ENCODE measurements at places on chromosomes 7 and 10.

GRCh38 chr7:6315746-6316145 lies 43.3 kb upstream of the CYTH3 start:
- DNase-seq = no peak

GRCh38 chr7:70679661-70680060 lies 452.3 kb upstream of the GALNT17 start:
- DNase-seq = no peak

DNA sequence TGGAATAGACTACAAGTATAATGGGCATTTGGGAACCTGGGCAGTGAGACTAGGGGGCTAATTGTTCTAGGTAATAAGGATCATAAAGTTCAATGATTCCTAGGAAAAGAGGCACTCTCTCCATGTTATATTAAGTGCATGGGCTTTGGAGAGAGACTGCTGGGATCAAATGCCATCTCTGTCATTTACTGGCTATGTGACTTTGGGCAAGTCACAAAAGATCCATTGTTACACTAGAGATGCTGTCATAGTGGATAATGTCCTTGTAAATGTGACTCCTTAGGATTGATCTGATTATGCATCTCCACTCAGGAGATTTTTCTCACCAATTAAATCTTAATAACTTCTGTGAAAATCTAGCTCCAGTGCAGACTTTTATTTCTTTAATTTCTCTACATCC lies 156.3 kb upstream of the CACNA2D1 start:
- DNase-seq = no peak

DNA sequence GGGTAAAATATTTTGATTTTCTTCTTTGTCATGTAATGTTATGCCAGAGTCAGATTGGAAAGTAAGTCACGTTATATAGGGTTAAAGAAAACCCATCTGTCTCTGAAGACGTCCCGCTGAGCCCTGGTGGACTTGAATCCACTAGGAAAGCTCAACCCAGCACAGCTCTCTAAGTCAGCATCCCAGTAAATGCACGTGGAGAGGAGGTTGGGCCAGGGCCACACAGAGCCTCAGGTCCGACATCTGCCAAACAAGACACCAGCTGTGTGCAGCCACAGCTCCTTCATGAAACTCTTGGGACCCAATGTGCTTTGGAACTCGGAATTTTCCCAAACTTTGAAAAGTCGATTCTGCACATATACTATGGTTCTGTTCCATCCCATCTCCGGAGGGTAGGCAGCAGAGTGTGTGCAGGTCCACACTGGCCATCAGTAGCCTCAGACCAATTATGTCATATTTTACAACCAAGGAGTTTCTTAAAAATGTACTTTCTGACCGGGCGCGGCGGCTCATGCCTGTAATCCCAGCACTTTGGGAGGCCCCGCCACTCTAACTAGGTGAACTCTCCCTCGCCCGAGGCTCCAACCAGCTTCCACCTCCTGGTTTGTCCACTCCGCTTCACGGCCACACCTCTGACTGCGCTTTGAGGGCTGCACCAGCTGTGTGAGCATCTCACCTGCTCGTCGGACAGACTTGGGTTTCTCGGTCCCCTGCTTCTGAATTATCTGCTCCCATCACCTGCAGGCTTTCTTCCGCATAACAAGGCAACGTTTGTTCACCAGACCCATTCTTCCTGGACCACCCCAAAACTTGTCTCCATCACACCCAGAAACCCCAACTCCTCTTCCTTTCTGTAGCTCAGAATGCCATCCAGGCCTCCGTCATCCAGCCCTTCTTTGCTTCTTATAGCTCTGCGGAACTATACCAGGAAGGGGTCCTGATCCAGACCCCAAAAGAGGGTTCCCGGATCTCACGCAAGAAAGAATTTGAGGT lies 29.7 kb upstream of the DNAJB6 start:
- no peak for DNase-seq

DNA sequence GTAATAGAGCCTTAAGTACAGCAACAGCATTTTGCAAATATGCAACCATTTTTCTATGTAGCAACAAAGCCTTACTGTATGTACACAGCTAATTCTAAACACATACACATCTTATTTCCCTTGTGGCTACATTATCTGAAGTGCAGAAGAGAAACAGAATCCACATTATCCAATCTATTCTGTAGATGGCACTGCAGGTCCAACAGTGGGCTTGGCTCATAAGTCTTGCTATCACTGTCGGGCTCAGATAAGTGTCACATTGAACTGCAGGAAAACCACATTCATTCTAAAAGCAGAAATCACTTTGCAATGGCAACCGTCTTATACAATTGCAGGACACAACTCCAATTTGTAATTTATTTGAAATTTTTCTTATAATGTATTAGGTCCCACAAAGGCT lies 109.8 kb upstream of the NOBOX start:
- no peak for DNase-seq

- no peak for DNase-seq
These were observed 12.6 kb downstream of the CASP7 start for GRCh38 chr10:113692271-113692670.

- DNase-seq = no peak
These were observed 21.4 kb downstream of the C10orf120 start for GRCh38 chr10:122678266-122678665.

- DNase-seq = no peak
These were observed 55.8 kb downstream of the CLRN3 start for GRCh38 chr10:127836966-127837365.

GRCh38 chr7:94406696-94407095 lies 12.0 kb downstream of the COL1A2 start:
- no peak for DNase-seq

DNA sequence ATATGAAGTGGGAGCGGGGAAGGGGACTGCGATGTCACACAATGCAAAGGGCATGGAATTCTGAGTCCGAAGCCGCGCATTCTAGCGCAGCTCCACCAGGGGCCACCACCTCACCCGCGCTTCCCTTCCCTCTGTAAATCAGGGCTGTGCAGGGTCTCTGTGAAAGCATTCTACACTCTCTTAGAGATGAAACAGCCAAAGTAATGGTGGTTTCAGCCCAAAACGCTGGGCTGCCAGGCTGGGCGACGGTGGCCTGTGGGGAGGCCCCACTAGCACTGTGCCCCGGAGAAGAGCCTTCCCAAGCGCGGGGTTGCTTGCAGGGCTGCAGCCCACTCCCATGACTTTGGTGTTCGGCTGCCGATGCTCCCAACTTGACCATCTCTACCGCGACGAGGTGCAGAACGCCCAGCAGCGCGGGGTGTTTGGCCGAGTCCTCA lies 11.4 kb downstream of the ATG9B start:
- no peak for DNase-seq

- DNase-seq = no peak
These were observed 358.7 kb downstream of the PHF14 start for GRCh38 chr7:11332186-11332864.

DNA sequence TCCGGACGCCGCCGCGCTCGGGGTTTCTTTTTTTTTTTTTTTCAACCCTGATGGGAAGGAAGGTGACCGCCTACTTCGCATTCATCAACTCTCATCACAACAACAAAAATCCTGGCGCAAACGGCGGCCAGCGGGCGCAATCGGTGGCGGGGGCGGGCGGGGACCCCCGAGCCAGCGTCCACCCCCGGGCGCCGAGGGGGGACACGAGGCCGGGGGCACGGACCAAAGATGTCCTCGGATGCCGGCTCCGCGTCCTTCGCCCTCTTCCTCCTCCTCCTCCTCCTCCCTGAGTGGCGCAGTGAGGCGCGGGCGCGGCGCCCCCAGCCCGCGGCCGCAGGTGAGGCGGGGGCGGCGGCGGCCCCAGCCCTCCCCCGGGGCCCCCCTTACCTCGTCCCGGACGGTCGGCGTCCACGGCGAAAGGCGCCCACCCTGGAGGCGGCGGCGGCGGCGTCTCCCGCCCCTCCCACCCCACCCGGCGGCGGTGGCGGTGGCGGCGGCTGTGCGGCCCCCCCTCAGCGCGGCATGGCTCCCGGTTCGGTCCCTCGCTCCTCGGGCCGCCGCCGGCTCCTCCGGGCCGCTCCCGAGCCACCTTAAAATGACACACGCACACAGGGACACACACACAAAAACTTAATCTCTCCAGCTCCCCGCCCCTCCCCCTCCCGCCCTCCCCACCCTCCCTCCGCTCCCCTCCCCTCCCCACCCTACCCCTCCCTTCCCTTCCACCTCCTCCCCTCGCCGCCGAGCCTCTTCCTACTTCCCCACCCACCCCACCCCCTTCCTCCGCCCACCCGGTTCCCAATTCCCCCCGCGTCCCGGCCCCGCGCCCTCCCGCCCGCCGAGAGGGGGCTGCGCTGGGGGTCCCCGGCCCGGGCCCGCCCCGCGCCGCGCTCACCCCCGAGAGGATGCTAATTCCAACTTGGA lies at the start of gene CTBP2:
Gene CTBP2, minus strand, starts transcription at position 632 of the 924 bp plus-strand sequence.
- DNase-seq = no peak

- no peak for DNase-seq
These were observed 349.7 kb downstream of the KIF20B start for GRCh38 chr10:90051053-90051452.

DNA sequence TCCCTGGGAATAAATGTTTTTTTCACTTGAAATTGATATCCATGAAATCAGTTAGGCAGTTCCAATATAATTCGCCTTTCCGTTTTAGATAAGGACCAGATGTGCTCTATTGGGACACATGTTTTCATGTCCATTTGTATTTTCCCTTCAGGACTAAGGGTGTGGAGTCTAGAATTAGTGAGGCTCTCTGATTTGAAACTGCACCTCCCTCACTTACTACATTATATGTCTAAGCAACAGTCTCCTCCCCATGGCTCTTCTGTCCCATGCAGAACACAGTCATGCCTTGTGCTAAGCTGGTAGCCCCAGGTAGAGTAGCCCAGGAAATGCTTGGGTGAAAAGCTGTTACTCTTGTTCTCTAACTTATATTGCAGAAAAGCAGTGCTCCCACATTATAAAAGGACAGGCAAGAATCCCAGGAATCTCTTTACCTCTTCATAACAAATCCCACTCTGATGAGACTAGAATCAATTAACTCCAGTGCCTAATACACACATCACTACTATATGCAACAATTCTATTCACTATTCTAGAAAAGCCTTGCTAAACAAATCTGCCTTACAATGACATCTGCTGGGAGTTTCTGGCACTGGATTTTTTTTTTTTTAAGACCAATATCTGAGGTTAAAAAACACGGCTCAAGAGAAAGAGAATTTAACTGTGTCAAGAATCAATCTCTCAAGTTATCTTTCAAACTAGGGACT lies 293.9 kb downstream of the SNX13 start:
- no peak for DNase-seq

- no peak for DNase-seq
These were observed 682.8 kb downstream of the MAGI2 start for GRCh38 chr7:78770422-78771410.

DNA sequence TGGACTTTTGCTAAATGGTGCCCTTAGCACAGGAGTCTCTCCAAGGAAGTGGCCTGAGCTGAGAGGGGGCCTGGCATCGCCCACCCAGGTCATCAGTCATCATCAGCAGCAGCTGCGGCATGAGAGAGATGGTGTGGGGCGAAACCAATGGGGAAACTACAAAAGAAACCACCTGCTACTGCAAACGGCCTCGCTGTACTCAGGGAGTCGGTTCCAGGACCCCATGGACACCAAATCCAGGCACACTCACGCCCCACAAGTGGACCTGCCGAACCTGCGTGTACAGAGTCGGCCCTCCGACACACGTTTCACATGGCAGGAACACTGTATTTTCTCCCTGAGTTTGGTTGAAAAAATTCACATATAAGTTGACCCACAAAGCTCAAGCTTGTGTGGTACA lies 37.8 kb downstream of the DIP2C start:
- no peak for DNase-seq

- no peak for DNase-seq
These were observed 81.1 kb downstream of the CTTNBP2 start for GRCh38 chr7:117791877-117792780.

DNA sequence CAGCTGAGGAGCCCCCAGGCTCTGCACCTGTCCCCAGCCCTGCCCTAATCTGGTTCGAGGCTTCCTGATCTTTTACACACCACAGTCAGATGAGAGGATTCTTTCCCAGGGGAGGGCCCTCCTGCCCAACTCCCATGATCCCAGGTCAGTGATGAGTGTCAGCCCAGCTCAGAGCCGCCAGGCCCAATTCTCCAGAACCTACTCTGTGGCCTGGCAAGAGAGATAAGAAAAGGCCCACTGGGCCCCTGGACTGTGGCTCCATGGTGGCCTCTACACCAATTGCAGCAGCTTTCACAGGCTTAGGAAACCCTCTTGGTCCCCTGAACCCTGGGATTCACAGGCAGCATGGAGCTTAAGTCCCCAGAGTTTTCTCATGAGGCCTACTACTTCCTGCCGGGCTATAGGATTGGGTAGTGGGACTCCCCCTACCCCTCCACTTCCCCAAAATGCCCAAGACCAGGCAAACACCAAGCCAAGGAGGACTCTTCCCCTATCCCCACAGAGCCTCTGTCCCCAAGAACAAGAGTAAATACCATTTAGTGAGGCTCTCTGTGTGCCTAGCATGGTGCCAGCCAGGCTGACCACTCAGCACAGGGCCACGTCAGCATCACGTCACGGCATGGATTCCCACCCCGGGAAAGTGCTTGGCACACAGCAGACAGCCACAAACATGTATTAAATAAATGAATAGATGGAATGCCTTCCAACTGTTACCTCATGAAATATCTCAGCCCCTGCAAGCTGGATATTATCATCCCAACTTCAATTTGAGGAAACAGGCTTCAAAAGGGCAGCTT lies 100.0 kb downstream of the GRID1 start:
- no peak for DNase-seq

GRCh38 chr7:34900891-34901513 lies 136.3 kb downstream of the DPY19L1 start:
- no peak for DNase-seq

DNA sequence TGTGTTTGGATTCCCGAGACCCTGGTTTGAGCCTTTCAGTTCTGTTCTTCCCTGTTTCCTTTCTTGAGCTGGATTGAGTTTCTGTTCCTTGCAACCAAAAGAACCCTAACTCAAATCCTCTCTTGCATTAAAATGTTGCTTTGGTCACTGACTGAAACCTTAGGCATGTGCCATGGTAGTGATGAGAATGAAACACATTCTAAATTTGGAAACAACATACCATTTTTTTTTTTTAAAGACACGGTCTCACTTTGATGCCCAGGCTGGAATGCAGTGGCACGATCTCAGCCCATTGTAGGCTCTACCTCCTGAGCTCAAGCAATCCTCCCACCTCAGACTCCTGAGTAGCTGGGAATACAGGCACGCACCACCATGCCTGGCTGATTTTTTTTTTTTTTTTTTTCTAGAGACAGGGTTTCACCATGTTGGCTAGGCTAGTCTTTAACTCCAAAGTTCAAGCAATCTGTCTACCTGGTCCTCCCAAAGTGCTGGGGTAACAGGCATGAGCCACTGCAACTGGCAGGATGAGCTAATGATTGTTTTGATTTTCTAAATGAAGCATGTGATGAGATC lies 8.4 kb downstream of the THAP5 start:
- no peak for DNase-seq

DNA sequence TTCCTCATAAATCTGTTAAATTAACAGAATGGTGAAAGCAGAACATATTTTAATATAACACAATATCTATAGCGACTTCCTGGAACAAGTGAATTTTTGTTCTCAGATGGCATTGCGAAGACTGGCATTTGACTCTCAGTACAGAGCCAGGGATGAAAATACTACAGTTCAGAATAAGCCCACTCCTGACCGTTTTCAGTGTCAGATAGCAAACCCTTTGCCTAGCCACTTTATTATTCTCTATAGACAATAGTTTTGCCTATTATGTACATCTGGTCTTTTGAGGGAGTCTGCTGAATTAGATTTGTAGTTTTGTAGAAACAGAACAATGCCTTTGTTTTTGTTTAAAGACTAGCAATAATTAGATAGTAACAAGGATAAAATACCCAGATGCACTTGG lies 2.3 kb downstream of the MINPP1 start:
- no peak for DNase-seq
